Spleen (tissue), 13 donors: ENCODE measurements at places on chromosomes 3 and 15. TPM values are rescaled to one million over a fixed set of nuclear protein-coding genes. Genes with fewer than 3 reads are reported as not detected.
A peak's percentile ranks its signal among the peaks of the same experiment; 100 is the strongest.

DNA sequence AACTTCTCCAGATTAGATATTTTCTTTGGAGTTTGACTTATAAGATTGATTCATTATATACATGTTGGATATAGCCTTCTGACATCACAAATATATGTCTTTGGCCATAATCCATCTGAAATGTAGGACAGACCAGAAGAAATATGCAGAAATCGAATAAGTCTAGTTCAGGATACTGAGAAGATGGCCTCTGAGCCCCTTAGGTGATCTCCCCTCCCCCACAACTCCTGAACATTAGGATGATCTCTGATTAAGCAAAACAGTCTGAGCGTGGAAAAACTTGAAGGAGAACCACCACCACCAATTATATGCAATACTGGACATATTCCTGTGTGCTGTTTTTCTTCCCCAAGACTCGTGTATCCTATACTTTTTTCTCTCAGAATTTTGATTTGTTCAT, 3.2 kb downstream of the SETD5 start:
- peaks cover 79% of the 10 kb centered on the region for H3K4me1 ChIP-seq
- no peaks in the 10 kb centered on the region for H3K36me3 ChIP-seq
- H3K27ac ChIP-seq = no peak overlapping the region
- no peaks in the 10 kb centered on the region for H3K27me3 ChIP-seq
- DNase-seq = no peak

- H3K4me3 ChIP-seq = no peak overlapping the region
- no peaks in the 10 kb centered on the region for H3K4me1 ChIP-seq
- no peaks in the 10 kb centered on the region for H3K36me3 ChIP-seq
- H3K27ac ChIP-seq = no peak overlapping the region
Observed at GRCh38 chr3:144900366-144900765, 928.7 kb downstream of the DIPK2A start.

DNA sequence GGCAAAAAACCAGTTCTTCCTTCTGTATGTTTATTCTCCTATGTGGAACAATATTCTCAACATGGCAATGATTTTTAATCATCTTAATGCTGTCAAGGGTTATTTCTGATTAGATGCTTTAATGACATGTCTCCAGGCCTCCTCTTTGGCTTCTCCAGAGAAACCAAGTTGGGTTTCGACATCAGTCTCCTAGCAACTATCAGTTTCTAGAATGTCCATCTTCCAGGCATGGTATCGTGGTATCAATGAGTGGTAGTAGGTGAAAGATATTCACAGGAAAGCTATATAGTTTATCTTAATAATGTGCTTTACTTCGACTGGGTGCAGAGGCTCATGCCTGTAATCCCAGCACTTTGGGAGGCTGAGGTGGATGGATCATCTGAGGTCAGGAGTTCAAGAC, 128.5 kb downstream of the C3orf70 start:
- H3K4me3 ChIP-seq = no peak overlapping the region
- no peak for DNase-seq
- H3K4me1 ChIP-seq = no peaks in the 10 kb centered on the region
- no peaks in the 10 kb centered on the region for H3K36me3 ChIP-seq
- no peak overlapping the region for H3K27ac ChIP-seq

Gene IL17RB
- not detected for total RNA-seq

DNA sequence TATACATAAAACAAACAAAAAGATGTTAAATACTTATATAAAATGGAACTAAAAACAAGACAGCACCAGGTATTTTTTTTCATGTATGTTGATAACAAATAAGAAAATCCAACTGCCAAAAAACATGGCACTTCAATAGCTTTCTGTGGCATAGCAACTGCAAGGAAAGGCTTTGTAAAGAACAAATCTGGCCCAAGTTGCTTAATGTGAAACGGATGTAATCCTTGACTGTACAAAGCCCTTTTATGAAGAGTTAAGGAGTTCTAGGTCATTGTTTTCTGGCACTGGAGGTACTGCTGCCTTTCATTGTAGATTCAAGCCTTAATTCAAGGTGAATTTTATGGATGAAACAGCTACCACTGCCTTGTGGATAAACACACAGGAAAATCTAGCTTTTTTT, 68.8 kb upstream of the SLC12A8 start:
- H3K36me3 ChIP-seq = no peaks in the 10 kb centered on the region
- no peaks in the 10 kb centered on the region for H3K27me3 ChIP-seq
- no peaks in the 10 kb centered on the region for H3K4me1 ChIP-seq
- no peak for DNase-seq

Gene BNC1
- total RNA-seq = not detected

GRCh38 chr3:146839727-146840375, 234.7 kb upstream of the PLSCR5 start:
- H3K4me1 ChIP-seq = no peaks in the 10 kb centered on the region
- no peaks in the 10 kb centered on the region for H3K27me3 ChIP-seq
- H3K4me3 ChIP-seq = no peak overlapping the region
- DNase-seq = no peak
- no peak overlapping the region for H3K27ac ChIP-seq
- H3K36me3 ChIP-seq = no peaks in the 10 kb centered on the region

Gene DCLK3
- not detected for total RNA-seq

DNA sequence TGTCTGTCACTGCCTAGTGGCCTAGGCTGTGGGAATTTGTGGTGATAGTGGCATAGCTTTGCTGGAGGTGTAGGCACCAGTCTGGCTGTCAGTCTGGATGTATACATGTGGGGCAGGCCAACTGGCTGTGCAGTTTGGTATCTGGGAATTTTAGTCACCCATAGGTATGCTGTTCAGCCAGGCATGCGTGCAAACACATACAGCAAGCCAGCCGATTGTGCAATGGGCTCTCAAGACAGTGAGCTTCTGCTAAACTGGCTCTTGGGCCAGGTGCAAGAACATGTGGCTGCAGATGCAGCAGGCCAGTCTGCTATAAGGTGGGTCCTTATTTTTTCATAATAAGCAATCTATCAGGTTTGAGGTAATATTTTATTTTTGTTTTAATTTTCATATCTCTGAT, 87.1 kb upstream of the PLSCR5 start:
- no peaks in the 10 kb centered on the region for H3K4me1 ChIP-seq
- no peak for DNase-seq
- no peaks in the 10 kb centered on the region for H3K27me3 ChIP-seq

- H3K4me3 ChIP-seq = no peak overlapping the region
- no peaks in the 10 kb centered on the region for H3K36me3 ChIP-seq
- no peak overlapping the region for H3K27ac ChIP-seq
- no peak for DNase-seq
- H3K4me1 ChIP-seq = no peaks in the 10 kb centered on the region
Observed at GRCh38 chr3:110650741-110651140, 420.9 kb upstream of the NECTIN3 start.

DNA sequence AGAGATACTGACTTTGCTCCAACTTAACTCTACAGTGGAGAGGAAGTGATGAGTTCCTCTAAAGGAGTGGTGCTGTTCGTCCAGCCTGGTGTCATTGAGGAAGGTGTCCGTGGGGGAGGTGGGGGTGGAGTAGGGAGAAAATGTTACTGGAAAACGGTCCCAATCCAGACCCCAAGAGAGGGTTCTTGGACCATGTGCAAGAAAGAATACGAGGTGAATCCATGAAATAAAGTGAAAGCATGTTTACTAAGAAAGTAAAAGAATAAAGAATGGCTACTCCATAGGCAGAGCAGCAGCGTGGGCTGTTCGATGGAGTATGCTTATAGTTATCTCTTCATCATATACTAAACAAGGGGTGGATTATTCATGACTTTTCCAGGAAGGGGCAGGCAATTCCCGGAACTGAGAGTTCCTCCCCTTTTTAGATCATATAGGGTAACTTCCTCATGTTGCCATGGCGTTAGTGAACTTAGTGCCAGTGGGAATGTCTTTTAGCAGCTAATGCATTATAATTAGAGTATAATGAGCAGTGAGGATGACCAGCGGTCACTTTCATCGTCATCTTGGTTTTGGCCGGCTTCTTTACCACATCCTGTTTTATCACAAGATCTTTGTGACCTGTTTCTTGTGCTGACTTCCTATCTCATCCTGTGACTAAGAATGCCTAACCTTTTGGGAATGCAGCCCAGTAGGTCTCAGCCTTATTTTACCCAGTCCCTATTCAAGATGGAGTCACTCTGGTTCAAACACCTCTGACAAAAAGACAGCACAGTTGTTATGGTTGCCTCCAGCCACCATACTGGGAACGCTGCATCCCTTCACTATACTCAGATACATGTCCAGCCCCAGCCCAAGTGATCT, 38.6 kb downstream of the CLEC3B start:
- H3K27ac ChIP-seq = peak overlapping the region; percentile 64
- no peaks in the 10 kb centered on the region for H3K27me3 ChIP-seq
- no peaks in the 10 kb centered on the region for H3K36me3 ChIP-seq
- H3K4me3 ChIP-seq = no peak overlapping the region
- H3K4me1 ChIP-seq = peaks cover 15% of the 10 kb centered on the region

GRCh38 chr3:103690536-103690935, 1255.7 kb downstream of the ZPLD1 start:
- no peaks in the 10 kb centered on the region for H3K27me3 ChIP-seq
- no peak overlapping the region for H3K27ac ChIP-seq
- no peak overlapping the region for H3K4me3 ChIP-seq
- DNase-seq = no peak
- no peaks in the 10 kb centered on the region for H3K4me1 ChIP-seq

Gene COL6A6
- 0.54 TPM for total RNA-seq

GRCh38 chr3:190825386-190826016, 37.0 kb downstream of the GMNC start:
- no peaks in the 10 kb centered on the region for H3K36me3 ChIP-seq
- DNase-seq = no peak
- no peaks in the 10 kb centered on the region for H3K4me1 ChIP-seq
- H3K27me3 ChIP-seq = no peaks in the 10 kb centered on the region
- no peak overlapping the region for H3K27ac ChIP-seq

- DNase-seq = no peak
- H3K27me3 ChIP-seq = no peaks in the 10 kb centered on the region
- no peak overlapping the region for H3K27ac ChIP-seq
Observed at GRCh38 chr3:24622138-24622537, 127.5 kb upstream of the THRB start.

GRCh38 chr3:100650651-100651619, 41.5 kb downstream of the ADGRG7 start:
- no peak overlapping the region for H3K4me3 ChIP-seq
- no peaks in the 10 kb centered on the region for H3K36me3 ChIP-seq
- no peak for DNase-seq
- no peak overlapping the region for H3K27ac ChIP-seq

- no peak for DNase-seq
- peak overlapping the region; percentile 92 for H3K27ac ChIP-seq
- no peaks in the 10 kb centered on the region for H3K36me3 ChIP-seq
- no peak overlapping the region for H3K4me3 ChIP-seq
Observed at GRCh38 chr3:194139071-194139813, 3.3 kb downstream of the HES1 start.

Gene CALML4
- total RNA-seq = 9.7 TPM

DNA sequence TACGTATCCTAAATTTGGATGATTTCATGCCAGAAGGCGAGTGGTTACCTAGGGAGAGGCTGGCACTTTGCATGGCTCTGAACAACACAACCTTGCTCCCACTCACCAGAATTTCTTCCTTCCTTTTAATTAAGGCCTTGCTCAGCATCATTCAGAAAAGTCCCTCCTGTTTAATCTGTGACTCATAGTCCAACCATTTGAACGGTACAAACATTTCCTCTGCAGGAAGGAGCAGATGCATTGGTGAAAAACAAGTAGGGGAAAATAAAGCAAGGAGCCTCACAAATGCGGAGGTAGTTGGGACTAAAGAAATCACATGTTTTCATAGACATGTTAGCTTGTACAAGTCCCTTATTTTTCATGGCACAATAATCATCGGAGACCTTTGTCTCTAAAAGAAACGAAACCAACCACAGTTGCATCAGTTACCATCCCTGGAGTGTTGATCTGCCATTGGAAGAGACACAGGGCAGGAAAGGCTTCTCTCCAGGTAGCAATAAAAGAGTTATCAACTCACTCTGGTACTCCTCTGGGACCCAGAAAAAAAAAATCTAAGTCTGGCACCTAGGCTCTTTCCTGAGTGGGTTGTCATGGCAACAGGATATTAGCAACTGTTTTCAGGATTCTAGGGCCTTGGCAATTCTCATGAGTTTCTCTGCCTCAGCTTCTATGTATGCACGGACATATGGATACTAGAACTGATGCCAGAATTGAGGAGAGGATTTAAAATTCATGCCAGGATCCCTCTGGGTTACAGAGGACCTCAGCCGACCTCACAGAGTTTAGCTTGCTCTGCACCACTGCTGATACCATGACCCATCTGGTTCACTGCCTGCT, 255.4 kb upstream of the ARPP21 start:
- H3K4me1 ChIP-seq = no peaks in the 10 kb centered on the region
- no peak overlapping the region for H3K4me3 ChIP-seq
- DNase-seq = no peak
- H3K27ac ChIP-seq = no peak overlapping the region
- no peaks in the 10 kb centered on the region for H3K27me3 ChIP-seq
